Activated CD4-positive, alpha-beta T cell treated with anti-CD3 and anti-CD28 coated beads for 4 hours (primary cell): ENCODE measurements at places on chromosomes 5 and 9.
A peak's percentile ranks its signal among the peaks of the same experiment; 100 is the strongest.

GRCh38 chr5:36932699-36933098 is 56.1 kb downstream of the NIPBL start:
- no peak for DNase-seq

GRCh38 chr9:15211815-15212495 is 95.1 kb downstream of the TTC39B start:
- DNase-seq: no peak

GRCh38 chr9:76441551-76442322 is 17.2 kb upstream of the GCNT1 start:
- DNase-seq: peak; percentile 18

- DNase-seq: no peak
These were observed 897.5 kb downstream of the TLE1 start for GRCh38 chr9:80791836-80792235.

DNA sequence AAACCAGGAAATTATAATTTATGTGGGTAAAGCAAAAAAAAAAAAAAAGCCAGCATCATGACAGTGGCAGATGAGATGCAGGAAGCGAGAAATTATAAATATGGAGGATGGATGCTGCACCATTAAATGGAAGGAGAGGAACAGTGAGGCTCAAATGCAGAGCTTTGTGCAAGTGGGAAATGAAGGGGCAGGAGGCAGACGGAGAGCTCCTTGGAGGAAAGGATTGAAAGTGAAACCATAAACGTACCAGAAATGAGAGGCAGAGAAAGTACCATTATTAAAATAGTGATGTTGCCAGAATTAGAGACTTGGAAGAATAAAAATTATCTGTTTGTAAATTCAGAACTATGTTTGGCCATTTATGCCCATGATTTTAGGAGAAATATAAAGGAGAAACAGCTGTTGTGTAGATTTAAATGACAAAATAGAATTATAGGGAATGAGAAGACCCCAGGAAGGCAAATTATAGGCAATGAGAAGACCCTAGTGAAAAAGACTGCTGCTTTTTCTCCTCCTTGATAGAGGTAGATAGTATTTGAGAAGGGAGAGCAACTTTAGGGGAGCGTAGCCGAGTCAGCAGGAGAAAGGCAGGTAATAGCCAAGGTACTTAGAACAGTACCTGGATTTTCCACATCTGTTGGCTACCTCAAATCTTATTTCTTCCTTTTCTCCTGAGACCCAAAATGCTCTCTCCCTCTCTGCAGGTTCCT is 341.0 kb upstream of the CD180 start:
- DNase-seq: no peak

DNA sequence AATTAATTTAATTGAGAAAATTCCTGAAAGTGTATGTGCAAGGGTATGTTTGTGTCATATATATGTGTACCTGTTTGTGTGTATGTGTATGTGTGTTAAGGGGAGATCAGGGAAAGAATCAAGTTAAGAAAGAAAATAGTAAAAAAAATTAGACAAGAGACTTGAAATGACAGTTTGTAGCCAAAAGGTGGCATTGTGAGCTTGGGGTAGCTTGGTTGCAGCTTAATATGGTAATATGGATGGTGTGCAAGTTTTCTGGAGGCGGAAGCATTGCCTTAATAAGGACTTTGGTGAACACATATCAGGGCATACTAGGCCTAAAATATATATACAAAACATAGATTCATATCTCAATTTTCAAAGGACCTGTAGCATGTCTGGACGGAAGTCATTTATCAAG is 129.9 kb downstream of the INSYN2B start:
- no peak for DNase-seq

GRCh38 chr5:572398-573019 is 39.6 kb upstream of the CEP72 start:
- no peak for DNase-seq

GRCh38 chr5:107817436-107817835 is 146.7 kb upstream of the EFNA5 start:
- no peak for DNase-seq

DNA sequence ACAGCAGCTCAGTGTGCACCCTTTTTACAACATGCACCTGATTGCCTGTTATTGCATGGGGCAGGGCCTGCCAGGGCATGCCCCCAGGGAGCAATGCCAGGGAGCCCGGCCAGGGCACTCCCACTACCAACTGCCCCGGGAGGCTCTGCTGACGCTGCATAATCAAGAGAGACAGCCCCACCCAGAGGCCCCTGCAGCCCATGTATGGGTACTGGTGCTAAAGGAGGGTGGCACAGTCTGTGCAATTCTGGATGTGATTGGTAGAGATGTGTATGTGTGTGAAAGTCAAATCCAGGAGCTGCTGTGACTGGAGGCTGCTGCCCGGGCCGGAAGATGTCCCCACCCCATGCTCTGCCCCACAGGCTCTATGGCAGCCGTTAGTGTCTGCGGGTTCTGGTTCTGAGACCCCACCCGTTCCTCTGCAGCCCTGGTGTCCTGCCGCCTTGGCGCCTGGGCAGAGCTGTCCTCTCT is 3.9 kb upstream of the NEURL1B start:
- no peak for DNase-seq

GRCh38 chr5:33701951-33702350 is 189.8 kb downstream of the ADAMTS12 start:
- no peak for DNase-seq

DNA sequence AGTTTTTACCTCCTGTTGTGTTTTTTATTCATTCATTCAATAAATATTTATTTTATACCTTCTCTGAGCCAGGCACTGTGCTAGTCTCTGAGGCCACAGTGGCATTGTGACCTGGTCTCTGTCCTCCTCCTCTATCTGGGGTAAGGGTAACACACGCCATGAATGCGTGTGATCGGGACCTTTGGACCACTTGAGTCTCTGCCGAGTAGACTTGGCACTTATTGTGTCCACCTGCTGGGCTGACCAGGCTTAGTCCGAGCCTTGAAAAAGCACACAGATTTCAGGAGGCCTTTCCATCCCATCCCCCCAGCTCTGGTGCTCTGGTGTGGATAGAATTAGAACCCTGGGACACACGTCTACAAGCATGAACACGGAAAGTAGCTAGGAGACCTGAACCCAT is 58.7 kb downstream of the ERGIC1 start:
- no peak for DNase-seq

DNA sequence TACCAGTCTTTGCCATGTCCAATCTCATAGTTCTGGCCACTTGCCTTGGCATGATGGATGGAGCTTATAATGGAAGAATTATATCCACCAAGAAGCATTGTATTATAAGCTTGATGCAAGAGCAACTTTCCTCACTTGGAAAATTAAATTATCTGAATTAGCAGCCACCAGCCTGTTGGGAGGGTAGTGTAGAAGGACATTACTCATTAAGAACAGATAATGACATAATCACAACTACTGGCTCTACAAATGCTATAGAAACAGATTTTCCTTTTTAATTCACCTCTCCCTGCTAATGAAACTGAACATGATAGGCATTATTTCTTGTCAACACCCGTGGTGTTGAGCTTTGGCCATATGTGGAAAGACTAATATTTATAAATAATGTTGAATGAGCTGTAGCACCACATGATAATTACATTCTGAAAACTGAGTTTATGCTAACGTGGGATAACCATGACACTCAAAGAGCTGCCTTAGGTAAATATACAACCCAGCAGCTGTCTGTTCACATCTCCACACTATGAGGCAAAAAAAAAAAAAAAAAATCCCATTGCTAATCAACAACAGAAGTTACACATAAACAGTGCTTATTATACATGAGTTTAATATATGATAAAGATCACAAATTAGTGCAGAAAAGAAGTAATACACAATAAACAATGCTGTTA is 48.1 kb upstream of the NR4A3 start:
- no peak for DNase-seq

- DNase-seq: peak; percentile 40
These were observed 281.1 kb upstream of the MAP3K1 start for GRCh38 chr5:56534102-56534829.

GRCh38 chr5:171848911-171849520 is 63.4 kb downstream of the SMIM23 start:
- DNase-seq: no peak

GRCh38 chr9:108057421-108058134 is 568.0 kb upstream of the KLF4 start:
- no peak for DNase-seq

DNA sequence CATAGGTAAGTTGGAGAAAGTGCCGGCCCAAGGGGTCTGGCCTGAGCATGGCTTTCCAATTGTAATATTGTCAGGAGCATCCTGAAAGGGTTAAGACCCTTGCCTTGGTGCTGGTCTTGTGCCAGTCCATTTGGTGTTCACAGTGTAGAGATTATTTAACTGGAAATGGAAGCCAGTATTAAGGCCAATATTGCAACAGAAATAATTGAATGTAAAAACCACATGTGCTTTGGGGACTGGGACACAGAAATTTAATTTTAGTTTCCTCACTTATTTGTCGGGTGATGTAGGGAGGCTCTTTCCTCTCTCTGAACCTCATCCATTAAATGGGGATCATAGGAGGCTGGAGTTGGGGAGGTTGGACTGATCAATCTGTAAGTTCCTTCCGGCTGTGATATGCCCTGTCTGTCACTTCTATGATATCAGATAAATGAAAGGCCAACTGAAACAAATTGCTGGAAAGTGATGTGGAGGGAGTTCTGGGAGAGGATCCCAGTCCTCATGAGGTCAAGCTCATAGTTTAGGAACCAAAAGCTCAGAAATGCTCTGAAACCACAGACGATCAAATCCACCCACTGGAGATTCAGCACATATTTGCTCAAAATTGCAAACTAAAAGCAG is 54.8 kb upstream of the COL15A1 start:
- DNase-seq: no peak

DNA sequence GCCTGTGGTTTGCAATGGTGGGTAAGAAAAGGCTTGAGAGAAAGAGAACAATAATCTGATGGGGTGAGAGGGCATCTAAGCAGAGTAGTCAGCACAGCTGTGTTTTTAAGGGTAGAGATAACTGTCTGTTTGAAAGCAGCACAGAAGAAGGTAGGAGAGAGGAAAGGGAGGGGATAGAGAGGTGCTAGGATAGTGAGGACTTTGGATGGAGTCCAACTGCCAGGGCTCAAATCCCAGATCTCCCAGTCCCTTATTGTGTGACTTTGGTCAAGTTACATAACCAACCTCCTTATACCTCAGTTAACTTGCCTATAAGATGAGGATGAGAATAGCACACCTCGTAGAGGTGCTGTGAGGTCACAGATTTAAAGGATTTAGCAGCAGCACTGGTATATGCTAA is 55.6 kb downstream of the GPR21 start:
- no peak for DNase-seq

DNA sequence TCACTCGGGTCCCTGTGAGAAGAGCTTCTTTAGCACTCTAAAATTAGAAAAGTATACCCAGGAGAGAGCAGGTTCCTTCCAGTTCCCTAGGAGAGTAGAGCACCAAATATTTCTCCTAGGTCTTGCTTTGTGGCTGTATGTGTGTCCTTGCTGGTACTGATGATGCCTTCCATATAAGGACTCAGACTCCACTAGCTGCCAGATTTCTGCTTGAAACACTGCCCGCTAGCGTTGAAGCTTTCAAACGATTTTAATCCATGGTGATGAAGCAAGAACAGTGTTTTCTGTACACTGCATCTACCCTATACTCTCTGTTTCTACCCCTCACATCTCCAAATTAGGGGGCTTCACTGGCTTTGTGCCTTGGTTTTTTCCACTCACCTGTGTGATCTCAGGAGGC is 2.4 kb upstream of the SMC2 start:
- DNase-seq: peak; percentile 11
